Lower lobe of right lung (tissue), 2 donors: ENCODE measurements at places on chromosomes 5 and 9. TPM values are rescaled to one million over a fixed set of nuclear protein-coding genes. Genes with fewer than 3 reads are reported as not detected.

DNA sequence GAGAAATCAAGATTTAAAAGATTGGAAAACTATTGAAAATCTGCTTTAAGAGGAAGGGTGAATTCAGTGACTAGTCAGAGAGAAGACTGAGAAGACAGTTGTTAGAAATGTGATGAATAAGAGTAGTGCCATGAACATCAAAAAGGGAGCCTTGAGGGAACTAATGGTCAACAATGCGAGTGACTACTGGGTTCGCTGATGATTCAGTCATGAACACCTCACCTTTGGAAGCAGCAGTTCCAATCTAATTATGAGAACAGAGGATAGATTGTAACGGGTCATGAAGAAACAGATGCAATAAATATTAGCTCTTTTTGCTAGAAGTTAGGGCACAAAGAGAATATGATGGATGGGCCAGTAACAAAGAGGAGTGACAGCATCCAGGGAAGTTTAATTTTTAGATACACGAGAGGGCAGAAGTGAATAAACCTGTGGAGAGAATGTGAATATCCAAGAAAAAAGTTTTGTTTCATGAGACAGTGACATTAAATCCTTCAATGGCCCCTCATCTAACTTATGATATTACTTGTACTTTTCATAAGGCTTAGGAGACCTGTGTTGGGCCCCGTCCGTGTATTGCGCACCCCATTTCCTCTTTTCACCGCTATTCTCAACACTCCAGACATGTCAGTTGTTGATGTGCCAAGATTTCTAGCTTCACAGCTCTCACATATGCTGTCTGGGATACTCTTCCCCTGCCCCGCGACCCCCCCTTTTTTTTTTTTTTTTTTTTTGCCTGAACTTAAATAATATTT is 23.5 kb upstream of the IFNE start:
- H3K27me3 ChIP-seq = no peaks in the 10 kb centered on the region
- no peak overlapping the region for H3K27ac ChIP-seq
- H3K4me1 ChIP-seq = no peaks in the 10 kb centered on the region
- no peak for DNase-seq

- H3K27ac ChIP-seq = peak overlapping the region; percentile 42
- no peaks in the 10 kb centered on the region for H3K36me3 ChIP-seq
- peaks cover 20% of the 10 kb centered on the region for H3K4me1 ChIP-seq
- DNase-seq = no peak
- no peak overlapping the region for H3K4me3 ChIP-seq
These were observed 9.9 kb upstream of the OSMR start for GRCh38 chr5:38835887-38836286.

GRCh38 chr5:135441350-135441831 is 5.8 kb downstream of the DCANP1 start:
- H3K36me3 ChIP-seq = no peaks in the 10 kb centered on the region
- H3K27ac ChIP-seq = no peak overlapping the region
- H3K4me3 ChIP-seq = no peak overlapping the region

- no peak overlapping the region for H3K27ac ChIP-seq
- H3K36me3 ChIP-seq = no peaks in the 10 kb centered on the region
- no peak overlapping the region for H3K4me3 ChIP-seq
- peaks cover 8% of the 10 kb centered on the region for H3K4me1 ChIP-seq
These were observed 20.2 kb downstream of the RETREG1 start for GRCh38 chr5:16596581-16596940.

The SV2C gene
- total RNA-seq = 0.32 TPM

The TMEFF1 gene
- total RNA-seq = 0.80 TPM
